Neural crest cell (in vitro differentiated cells): ENCODE measurements at places on chromosomes 6 and 20. TPM values are rescaled to one million over a fixed set of nuclear protein-coding genes. Genes with fewer than 3 reads are reported as not detected.
A peak's percentile ranks its signal among the peaks of the same experiment; 100 is the strongest.

The DEFB123 gene
- not detected in 2 replicates for total RNA-seq

DNA sequence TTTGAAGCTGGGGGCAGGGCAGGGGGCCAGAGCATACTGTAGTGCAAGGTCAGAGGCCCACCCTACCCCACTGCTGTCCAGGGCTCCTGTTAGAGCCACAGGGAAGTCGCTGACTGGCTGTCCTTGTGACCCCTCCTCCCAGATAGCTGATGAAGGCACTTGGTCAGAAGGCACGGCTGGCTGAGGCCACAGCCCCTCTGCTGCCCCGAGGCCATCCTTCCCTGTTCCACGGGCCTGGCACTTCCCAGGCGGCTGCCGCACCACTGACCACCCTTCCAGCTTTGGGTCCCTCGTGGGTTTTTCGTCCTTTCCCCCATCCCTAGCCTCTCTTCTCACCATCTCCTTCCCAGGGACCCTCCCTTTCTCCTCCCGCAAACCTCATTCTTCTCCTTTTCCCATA, 9.2 kb upstream of the EMILIN3 start:
- no peak overlapping the region for H3K27ac ChIP-seq

The TBC1D20 gene
- 30.4 and 33.3 TPM in 2 replicates for total RNA-seq

The TPX2 gene
- total RNA-seq = 208 and 210 TPM in 2 replicates

GRCh38 chr6:71420693-71421328, 132.2 kb downstream of the OGFRL1 start:
- DNase-seq = peak; percentile 84
- H3K27ac ChIP-seq = peak overlapping the region; percentile 90
- H3K36me3 ChIP-seq = peaks cover 3% of the 10 kb centered on the region
- H3K27me3 ChIP-seq = no peaks in the 10 kb centered on the region

DNA sequence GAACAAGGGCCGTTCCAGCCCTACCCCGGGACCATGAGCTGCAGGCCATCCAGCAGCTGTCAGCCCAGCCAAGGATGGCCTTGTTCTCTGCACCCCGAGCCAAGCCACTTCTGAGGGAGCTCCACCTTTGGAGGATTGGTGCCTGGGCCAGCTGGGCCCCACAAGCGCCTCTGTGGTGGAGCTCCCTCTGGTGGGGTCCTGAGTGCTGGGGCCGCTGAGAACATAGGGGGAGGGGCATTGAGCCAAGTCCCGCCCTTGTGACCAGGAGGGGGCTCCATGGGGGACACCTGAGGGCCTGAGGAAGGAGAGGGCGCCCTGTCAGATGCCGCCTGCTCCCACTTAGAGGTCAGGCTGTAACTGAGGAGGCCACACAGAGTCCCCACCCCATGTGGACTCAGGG, 43.2 kb downstream of the YTHDF1 start:
- no peak overlapping the region for H3K4me3 ChIP-seq
- H3K36me3 ChIP-seq = no peaks in the 10 kb centered on the region
- peaks cover 44% of the 10 kb centered on the region for H3K27me3 ChIP-seq
- DNase-seq = no peak
- no peak overlapping the region for H3K27ac ChIP-seq

The CASS4 gene
- total RNA-seq = 0.14 and 0.16 TPM in 2 replicates

DNA sequence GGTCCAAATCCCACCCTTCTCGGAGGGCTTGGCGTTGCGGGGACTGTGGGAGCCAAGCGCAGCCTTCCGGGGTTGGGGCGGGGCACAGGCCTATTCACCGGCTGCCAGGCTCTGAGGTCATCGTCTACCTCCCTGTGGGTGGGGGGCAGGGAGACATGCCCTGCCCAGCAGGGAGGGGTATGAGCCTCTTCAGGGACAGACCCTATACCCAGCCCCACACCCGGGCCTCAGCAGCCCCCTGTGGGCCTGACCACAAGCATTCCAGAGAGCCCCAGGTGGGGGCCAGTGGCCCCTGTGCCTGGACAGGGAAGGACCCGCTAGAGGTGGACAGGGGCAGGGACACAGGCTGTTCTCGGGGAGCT, 11.6 kb downstream of the LAMA5 start:
- H3K27me3 ChIP-seq = no peaks in the 10 kb centered on the region
- no peak overlapping the region for H3K27ac ChIP-seq
- DNase-seq = no peak
- H3K4me3 ChIP-seq = no peak overlapping the region
- H3K4me1 ChIP-seq = peaks cover 8% of the 10 kb centered on the region

The JPH2 gene
- total RNA-seq = 0.07 TPM in 1 of 2 replicates, not detected in the other

GRCh38 chr20:23492292-23492691, 1.4 kb downstream of the CST8 start:
- no peak for DNase-seq
- H3K36me3 ChIP-seq = no peaks in the 10 kb centered on the region
- no peak overlapping the region for H3K27ac ChIP-seq

The ANKRD6 gene
- total RNA-seq = 20.5 and 20.7 TPM in 2 replicates

GRCh38 chr20:34175079-34175478, 63.0 kb upstream of the EIF2S2 start:
- no peak overlapping the region for H3K4me3 ChIP-seq
- no peaks in the 10 kb centered on the region for H3K27me3 ChIP-seq
- no peaks in the 10 kb centered on the region for H3K36me3 ChIP-seq
- DNase-seq = no peak

DNA sequence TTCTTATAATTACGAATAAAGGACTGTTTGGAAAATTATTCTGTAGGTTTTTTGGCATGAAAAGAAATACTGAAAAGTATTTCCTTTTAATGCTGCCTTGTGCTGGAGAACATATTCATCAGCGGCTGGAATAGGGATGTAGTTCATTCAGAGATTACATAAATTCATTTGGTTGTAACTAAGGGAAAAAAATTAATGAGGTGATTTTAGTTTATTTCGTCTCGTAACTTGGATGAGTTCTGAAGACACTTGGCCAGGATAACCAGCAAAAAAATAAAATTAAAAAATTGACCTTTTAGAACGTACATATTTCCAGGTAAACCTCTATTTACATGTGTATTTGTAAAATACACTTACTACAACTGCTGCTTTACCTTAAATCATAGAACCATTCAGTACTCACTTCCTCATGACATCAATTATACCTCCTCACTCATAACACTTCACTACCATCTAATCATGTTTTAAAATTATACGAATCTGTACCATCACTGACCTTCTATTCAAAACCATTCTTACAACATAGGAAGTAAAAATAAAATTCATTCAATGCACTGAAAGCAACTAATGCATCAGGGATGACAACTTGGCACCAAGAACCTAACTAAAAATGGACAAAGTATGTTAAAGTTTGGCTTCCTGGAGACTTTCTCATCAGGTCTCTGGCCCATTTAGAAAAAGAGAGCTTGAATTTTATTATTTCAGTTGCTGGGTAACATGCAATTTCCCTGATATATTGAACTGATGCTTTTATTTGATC, 17.2 kb downstream of the KLHL31 start:
- H3K27ac ChIP-seq = no peak overlapping the region
- H3K4me3 ChIP-seq = no peak overlapping the region
- no peak for DNase-seq

- H3K36me3 ChIP-seq = peaks cover 26% of the 10 kb centered on the region
- H3K27me3 ChIP-seq = no peaks in the 10 kb centered on the region
- no peak for DNase-seq
Observed at GRCh38 chr6:31892821-31893220, 4.7 kb downstream of the EHMT2 start.

GRCh38 chr20:58822149-58822548, 28.6 kb downstream of the GNAS-AS1 start:
- DNase-seq = no peak
- H3K27ac ChIP-seq = no peak overlapping the region
- no peak overlapping the region for H3K4me3 ChIP-seq
- H3K36me3 ChIP-seq = peaks cover 6% of the 10 kb centered on the region

DNA sequence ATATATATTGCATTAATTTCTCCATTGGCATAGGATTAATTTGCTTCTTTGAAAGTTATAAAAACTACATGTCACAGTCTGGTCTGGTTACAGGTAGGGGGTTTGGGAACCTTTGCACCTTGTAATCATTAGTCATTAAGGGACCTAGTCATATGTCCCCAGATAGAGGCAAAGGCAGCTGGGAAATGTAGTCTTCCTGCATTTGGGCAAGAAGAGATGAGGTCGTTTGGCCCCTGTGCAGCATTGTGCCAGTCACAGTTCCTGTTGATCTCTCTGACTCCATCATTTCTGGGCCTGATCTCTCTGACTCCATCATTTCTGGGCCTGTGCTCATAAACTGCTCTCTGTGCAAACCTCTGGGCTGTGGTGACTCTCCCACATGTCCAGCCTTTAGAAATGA, 73.2 kb downstream of the BCKDHB start:
- H3K4me3 ChIP-seq = no peak overlapping the region
- DNase-seq = no peak

The SLC22A23 gene
- 12.5 and 14.6 TPM in 2 replicates for total RNA-seq

GRCh38 chr6:225121-225721, 67.1 kb upstream of the DUSP22 start:
- H3K4me1 ChIP-seq = peaks cover 13% of the 10 kb centered on the region
- H3K27ac ChIP-seq = no peak overlapping the region
- no peaks in the 10 kb centered on the region for H3K27me3 ChIP-seq
- no peak overlapping the region for H3K4me3 ChIP-seq
- DNase-seq = no peak
- no peaks in the 10 kb centered on the region for H3K36me3 ChIP-seq

DNA sequence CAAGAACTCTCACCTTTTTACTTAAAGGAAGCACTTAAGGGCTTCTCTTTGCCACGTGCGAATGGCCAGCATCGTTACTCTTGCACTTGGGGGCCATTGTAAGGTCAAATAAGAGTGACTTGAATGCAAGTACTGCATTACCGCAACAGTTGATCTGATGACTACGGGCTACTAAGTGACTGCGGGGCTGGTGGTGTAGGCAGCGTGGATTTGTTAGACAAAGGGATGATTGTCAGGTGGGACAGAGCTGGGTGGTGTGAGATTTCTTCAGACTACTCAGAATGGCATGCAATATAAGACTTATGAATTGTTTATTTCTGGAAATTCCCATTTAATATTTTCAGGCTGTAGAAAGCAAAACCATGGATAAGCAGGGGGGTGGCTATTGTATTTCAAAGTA, 199.7 kb upstream of the UST start:
- H3K4me3 ChIP-seq = no peak overlapping the region
- peaks cover 16% of the 10 kb centered on the region for H3K4me1 ChIP-seq
- DNase-seq = no peak
- H3K36me3 ChIP-seq = peaks cover 52% of the 10 kb centered on the region

GRCh38 chr6:6881438-6882225, 226.1 kb upstream of the RREB1 start:
- no peak overlapping the region for H3K4me3 ChIP-seq
- H3K36me3 ChIP-seq = no peaks in the 10 kb centered on the region
- H3K27ac ChIP-seq = no peak overlapping the region
- no peak for DNase-seq
- no peaks in the 10 kb centered on the region for H3K4me1 ChIP-seq
- no peaks in the 10 kb centered on the region for H3K27me3 ChIP-seq

The SMLR1 gene
- not detected in 2 replicates for total RNA-seq
